ENCODE measurements at places on chromosomes 6 and 20.

DNA sequence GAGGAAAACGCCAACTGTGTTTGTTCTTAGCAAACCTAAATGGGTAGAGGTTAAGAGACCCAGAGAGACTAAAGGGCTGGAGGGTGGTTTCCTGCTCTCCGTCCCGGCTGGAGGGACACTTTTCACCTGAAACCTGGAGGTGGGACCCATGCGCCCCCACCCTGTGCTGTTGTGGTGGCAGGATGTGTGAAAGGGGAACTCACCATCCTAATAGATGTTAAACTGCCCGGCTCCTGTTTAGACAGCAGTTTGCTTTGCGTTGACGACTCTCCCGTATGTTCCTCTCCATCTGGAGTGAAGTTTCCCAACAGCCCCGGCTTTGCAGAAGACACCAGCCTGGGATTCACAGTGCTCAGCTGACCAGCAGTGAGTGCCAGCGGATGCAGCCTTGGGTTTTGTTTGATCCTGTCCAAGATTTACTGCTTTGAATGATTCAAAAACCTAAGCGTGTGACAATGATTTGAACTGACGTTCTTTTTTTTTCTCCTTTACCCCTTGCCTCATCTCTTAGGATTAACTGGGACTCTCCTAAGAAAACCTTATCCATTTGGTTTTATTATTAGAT is 66.0 kb downstream of the CDH4 start:
- DNase-seq, result no peak

GRCh38 chr6:24882295-24882694 is 53.5 kb downstream of the RIPOR2 start:
- no peak for DNase-seq

- DNase-seq, result no peak
Observed at GRCh38 chr20:38190936-38191371, 25.9 kb upstream of the TGM2 start.

GRCh38 chr20:60274717-60275116 is 316.5 kb downstream of the CDH26 start:
- no peak for DNase-seq

GRCh38 chr20:35297740-35298139 is 5.5 kb upstream of the FAM83C start:
- DNase-seq, result no peak

DNA sequence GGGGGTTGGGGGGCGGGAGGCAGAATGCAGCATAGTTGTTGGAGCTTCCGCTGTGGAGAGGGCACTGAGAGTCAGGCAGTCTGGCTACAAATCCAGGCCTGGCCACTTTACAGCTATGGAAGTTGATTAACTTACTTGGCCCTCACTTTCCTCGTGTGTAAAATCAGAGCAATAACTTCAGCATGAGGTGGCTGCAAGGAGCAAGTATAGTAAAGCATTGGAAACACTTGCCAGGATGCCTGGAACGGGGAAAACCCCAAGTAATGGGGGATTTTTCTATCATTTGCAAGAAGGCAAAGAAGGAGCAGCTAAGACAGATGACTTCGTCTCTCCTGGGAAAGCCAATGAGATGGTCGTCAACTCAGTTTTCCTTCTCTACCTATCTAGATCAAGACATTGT is 35.8 kb downstream of the AGPAT4 start:
- DNase-seq, result no peak

DNA sequence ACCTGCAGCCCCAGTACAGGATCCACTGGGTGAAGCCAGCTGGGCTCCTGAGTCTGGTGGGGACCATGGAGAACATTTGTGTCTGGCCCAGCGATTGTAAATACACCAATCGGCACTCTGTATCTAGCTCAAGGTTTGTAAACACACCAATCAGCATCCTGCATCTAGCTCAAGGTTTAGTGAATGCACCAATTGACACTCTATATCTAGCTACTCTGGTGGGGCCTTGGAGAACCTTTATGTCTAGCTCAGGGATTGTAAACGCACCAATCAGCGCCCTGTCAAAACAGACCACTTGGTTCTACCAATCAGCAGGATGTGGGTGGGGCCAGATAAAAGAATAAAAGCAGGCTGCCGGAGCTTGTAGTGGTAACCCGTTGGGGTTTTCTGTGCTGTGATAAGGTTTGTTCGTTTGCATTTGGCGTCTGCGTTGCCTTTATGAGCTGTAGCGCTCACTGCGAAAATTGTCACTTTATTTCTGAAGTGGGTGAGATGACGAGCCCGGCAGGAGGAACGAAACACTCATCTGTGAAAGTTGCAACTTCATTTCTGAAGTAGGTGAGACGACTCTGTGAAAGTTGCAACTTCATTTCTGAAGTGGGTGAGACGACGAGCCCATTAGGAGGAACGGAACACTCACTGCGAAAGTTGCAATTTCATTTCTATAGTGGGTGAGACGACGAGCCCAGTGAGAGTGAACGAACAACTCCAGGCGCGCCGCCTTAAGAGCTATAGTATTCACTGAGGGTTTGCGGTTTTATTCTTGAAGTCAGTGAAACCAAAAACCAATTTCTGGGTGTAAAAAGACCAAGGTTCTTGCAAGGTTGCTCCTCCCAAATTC is 31.1 kb downstream of the SERPINB6 start:
- DNase-seq, result no peak

- DNase-seq, result peak; percentile 42
Observed at GRCh38 chr20:2206957-2207769, 88.6 kb upstream of the TGM3 start.

DNA sequence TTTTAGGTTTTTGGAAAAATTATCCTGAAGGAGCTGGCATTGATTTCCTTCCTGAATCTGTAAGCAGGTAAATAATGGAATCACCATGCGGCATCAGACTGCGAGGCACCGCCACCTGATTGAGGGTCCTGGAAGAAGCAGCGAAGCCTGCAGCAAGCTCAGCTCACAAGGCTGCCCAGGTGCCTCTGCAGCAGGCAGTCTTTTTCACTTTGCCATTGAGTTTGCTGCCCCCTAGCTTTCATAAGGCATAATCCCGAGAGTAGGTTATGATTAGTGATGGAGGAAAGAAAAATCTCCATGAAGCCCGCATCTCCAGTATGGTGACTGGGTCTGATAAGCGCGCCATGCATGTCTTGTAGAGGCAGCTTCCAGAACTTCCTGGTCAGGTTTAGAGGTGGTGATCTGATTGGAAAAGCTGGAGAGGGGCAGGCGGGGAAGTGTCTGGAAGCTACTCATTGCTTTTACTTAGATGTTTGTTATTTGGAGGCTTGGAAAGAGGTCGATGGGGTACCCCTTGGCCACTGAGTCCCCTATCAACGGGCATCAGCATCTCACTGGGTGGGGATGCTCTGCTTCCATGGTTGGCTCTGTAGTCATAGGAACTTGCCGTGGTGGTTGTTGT is 26.7 kb downstream of the IYD start:
- peak; percentile 56 for DNase-seq

- DNase-seq, result no peak
Observed at GRCh38 chr6:56962441-56962840, 7.5 kb downstream of the BEND6 start.

DNA sequence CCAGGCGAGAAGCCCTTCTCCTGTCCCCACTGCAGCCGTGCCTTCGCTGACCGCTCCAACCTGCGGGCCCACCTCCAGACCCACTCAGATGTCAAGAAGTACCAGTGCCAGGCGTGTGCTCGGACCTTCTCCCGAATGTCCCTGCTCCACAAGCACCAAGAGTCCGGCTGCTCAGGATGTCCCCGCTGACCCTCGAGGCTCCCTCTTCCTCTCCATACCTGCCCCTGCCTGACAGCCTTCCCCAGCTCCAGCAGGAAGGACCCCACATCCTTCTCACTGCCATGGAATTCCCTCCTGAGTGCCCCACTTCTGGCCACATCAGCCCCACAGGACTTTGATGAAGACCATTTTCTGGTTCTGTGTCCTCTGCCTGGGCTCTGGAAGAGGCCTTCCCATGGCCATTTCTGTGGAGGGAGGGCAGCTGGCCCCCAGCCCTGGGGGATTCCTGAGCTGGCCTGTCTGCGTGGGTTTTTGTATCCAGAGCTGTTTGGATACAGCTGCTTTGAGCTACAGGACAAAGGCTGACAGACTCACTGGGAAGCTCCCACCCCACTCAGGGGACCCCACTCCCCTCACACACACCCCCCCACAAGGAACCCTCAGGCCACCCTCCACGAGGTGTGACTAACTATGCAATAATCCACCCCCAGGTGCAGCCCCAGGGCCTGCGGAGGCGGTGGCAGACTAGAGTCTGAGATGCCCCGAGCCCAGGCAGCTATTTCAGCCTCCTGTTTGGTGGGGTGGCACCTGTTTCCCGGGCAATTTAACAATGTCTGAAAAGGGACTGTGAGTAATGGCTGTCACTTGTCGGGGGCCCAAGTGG is 5.3 kb downstream of the SNAI1 start:
- DNase-seq, result no peak

GRCh38 chr6:155351273-155352129 is 37.2 kb upstream of the TFB1M start:
- no peak for DNase-seq

DNA sequence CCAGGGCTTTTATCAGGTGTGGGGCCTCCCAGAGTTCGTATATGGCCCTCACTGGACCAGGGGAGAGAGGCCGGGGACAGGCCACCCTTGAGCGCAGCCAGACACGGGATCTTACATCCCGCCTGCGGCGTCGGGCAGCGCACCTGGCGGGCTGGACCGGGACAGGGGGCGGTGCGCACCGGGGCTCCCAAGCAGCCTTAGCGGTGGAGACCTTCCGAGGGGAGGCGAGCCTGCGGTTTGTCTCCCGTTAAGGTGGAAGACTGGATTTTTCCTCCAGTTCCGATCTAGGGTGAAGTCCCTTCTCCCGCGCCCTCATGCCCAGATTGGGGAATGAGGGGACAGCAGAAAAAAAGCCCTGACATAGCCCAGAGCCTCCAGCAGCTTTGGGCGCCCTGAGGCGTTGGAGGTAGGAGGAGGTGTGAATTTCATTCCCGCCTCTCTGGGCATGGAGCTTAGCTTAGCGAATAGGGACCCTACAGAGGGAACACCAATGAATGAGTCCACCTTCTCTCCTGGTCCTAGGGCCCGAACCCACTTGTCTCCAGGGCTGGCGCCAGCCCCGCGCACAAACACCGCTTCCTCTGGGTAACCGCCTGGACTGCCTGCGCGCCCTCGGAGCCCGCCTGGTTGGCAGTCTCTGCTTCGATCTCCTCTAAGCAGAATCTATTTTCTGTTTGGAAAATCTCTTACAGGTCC is 6.7 kb upstream of the LAMP5 start:
- DNase-seq, result no peak

- DNase-seq, result no peak
Observed at GRCh38 chr6:445571-446417, 54.2 kb downstream of the IRF4 start.

GRCh38 chr6:168355716-168356522 is 36.3 kb upstream of the DACT2 start:
- DNase-seq, result no peak

DNA sequence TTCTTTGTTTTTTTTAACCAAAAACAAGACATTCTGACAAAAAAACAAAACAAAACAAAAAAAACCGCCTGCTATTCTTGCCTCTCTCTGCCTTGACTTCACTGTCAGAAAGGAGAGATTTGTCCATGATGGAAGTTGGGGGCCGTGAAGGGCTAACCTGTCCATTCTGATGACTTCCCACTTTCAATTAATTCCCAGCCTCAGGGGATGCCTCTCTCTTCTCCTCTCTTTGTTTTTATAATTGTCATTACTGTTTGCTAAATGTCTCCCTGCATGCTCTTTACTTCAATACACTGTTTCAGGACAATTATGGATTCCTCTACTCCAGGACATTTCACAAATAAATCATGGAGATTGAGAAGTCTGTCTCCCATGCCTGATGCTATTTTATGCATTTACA is 130.5 kb upstream of the CNR1 start:
- no peak for DNase-seq

GRCh38 chr6:24105191-24105590 is 20.8 kb upstream of the NRSN1 start:
- DNase-seq, result no peak

GRCh38 chr6:12175626-12176025 is 114.5 kb upstream of the EDN1 start:
- no peak for DNase-seq

- DNase-seq, result no peak
Observed at GRCh38 chr6:102204351-102204750, 810.8 kb downstream of the GRIK2 start.

DNA sequence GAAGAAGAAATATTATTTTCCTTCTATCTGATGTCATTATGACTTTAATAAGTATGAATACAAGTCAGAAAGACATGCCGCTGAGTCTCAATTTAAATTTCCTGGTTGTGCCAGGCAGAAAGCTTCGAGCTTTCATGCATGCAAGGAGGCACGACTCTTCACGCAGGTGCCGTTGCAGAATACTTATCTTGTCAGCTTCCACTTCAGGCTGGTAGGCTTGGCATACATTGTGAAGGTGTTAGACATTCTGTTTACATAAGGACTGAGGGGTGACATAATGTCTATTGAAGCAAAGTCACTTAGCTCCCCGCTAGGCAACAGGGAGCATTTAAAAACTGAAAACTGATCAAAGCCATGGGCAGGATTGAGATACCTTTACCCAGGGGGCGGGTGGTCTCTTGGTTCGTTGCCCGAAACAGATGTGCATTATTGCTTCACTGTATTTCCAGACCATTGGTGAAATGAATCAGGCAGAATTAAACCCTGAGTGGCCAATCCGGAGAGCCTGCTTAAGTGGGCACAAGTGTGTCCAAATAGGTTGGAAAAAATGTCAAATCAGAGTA is 16.4 kb downstream of the BMP6 start:
- no peak for DNase-seq

DNA sequence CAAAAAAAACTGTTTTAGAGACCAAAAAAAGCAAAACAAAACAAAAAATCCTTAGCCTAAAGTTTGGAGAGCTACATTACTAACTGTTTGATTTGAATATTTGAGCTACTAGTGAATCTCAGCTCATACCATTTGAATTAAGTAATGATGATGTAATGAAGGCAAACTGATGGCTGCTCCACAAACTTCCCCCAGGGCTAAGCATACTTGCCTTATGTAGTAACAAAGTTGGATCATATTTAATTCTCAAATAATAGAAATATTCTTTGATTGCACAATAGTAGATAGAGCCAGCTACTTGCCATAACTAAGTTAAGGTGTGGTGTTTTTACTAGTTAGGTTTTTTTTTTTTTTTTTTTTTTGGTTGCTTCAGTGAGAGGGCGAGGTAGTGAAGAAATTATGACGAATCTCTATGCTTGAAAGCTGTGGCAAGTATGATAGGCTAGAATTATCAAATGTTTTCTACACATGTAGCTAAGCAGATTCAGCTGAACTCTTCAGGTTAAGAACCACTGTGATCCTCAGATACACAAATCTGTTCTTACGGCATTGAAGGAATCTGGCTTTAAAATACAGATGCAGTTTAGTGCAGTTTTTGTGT is 2.9 kb downstream of the RAB32 start:
- DNase-seq, result no peak

GRCh38 chr6:10838794-10839333 is 525 bp upstream of the MAK start:
- DNase-seq, result no peak

- DNase-seq, result no peak
Observed at GRCh38 chr6:122868137-122868536, 79.1 kb downstream of the SMPDL3A start.

DNA sequence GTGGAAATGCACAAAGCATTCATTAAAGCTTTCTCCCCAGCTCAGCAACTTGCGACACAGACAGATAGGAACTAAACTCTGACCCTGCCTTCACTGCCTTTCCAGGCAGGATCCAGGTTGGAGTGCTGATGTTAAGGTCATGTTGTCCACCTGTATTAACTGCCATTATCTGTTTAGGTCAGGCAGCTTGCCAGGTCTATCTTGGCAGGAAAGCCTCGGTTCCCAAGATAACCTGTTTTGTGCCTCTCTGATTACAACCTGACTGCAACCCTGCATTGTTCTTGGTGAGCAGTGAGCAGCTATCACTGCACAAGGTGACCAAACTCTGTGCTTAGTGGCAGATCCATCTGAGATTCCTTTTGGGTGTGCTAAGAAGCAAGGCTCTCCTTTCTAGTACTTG is 23.2 kb upstream of the ELOVL2 start:
- DNase-seq, result no peak

All from right renal cortex interstitium (tissue), 3 donors.